ENCODE measurements at places on chromosomes 7 and 10.

DNA sequence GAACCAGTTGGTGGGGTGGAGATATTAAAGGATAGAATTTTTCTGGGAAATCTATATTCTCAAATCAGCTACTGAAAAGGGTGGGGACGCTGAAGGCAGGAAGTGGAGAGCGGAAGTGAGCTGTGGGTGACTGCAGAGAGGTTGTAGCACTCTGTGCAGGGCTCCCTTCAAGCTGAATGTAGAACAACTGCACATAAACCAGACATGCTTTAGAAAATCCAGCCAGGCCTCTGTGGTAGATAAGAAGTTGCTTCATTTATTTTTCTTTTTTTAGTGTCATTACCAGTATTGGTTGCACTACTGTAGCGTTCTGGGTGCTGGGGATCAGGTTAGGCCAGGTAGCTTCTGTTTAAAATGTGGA, 127.8 kb downstream of the CELF2 start:
- no peak for DNase-seq

GRCh38 chr10:11173042-11173441, 155.4 kb downstream of the CELF2 start:
- DNase-seq = no peak

- DNase-seq = no peak
These were observed 11.9 kb downstream of the CHST3 start for GRCh38 chr10:71975871-71976725.

DNA sequence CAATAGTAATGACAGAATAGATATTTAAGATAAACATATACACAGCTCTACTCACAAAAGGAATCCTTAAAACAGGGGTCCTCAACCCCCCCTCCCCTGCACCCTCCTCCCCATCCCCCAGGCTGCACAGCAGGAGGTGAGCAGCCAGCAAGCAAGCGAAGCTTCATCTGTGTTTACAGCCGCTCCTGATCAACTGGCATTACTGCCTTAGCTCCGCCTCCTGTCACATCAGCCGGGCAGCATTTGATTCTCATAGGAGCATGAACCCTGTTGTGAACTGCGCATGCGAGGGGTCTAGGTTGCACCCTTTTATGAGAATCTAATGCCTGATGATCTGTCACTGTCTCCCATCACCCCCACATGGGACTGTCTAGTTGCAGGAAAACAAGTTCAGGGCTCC, 65.5 kb downstream of the SMURF1 start:
- no peak for DNase-seq

DNA sequence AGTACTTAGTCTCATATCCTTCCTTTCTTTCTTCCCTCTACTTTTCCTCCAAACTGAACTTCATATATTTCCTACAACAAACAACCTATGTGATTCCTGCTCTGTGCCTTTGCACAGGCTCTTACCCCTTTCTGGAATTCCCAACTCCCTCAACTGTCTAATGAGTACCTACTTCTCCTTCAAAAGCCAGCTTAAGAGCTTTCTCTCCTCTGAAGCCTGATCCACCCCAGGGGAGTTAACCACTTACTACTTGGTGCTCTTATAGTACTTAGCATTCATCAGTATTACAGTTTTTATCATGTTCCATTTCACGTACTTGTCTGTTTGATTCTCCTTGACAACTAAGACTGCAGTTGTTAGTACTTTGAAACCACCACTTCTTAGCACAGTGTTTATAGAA, 246.1 kb downstream of the LRRTM3 start:
- no peak for DNase-seq

DNA sequence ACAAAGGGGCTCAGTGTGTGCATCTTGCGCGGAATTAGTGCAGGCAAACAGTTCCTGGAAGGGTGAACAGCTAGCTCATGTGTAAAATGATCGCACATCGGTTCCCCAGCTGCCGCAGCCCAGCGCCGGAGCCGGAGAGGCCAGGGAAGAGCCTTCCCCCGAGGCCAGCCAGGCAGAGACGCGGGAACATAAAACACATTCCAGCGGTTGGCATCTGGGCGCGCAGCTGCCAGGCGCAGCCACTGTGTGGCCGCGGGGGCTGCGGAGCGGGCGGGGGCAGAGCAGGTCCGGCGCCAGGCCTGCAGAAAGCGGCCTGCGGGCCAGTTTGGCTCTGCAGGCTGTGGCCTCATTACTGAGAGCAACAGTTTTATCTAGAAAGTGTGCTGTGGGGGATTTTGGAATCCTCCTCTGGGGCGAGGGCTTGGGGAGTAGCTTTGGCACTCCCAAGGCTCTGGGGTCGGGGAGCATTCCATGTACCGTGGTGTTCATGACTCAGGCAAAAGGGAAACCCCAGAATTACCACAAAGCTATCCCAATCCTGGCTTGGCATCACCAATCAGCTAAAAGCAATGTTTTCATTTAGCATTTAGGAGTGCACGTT, 74.3 kb downstream of the SAMD9 start:
- DNase-seq = peak; percentile 36

DNA sequence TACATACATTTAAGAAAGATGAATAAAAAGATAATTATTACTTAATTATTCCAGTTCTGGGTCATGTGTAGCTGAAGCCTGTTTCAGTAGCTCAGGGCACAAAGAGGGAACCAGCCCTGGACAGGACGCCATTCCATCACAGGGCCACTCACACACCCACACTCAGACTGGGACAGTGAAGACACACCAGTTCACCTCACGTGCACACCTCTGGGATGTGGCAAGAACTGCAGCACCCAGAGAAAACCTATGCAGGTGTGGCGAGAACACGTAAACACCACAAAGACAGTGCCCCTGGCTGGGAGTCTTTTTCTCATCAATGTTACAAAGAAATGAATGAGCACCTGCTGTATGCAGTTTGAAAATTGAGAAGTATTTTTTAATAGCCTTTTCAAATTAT, 1.6 kb upstream of the IDI1 start:
- no peak for DNase-seq

- no peak for DNase-seq
These were observed 1156.0 kb upstream of the LRRTM3 start for GRCh38 chr10:65769828-65770227.

GRCh38 chr10:527416-527815, 162.1 kb downstream of the DIP2C start:
- DNase-seq = no peak

GRCh38 chr10:49571388-49571787, 32.5 kb upstream of the ERCC6 start:
- DNase-seq = no peak

DNA sequence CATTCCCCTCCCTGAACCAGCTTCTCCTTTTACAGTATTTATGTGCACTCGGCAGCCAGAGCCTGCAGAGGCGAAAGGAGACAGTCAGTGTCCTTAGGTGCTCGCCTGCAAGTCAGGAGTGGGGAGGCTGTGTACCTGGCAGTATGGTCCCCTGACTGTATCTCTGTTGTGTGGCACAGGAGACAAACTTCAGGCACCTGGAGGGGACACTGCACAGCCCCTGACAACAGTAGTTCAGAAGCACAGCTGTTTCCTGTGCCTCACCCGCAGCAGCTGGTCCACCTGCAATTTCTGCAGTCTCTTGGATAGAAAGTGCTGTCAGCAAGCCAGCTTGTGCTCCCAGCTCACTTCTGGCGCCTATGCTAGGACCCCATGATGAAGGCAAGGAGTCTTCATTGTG, 73.4 kb upstream of the LAMB4 start:
- no peak for DNase-seq

DNA sequence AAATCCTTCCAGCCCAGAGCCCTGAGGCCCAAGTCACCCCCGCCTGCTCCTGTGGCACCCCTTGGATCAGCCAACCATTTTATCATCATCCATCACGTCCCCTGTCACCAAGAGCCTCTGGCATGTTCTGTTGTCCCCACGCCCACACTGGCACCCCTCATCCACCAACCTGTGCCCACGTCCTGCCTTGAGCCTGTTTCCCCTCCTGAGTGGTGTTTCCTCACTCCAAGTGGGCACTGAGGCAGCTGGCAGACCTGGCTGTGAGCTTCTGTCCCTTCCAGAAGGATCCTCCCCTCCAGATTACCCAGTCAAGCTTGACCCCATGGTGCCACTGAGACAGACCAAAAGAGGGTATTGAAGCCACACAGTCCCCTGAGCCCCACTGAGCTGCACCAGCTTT, 71.4 kb upstream of the ANTXRL start:
- DNase-seq = no peak

DNA sequence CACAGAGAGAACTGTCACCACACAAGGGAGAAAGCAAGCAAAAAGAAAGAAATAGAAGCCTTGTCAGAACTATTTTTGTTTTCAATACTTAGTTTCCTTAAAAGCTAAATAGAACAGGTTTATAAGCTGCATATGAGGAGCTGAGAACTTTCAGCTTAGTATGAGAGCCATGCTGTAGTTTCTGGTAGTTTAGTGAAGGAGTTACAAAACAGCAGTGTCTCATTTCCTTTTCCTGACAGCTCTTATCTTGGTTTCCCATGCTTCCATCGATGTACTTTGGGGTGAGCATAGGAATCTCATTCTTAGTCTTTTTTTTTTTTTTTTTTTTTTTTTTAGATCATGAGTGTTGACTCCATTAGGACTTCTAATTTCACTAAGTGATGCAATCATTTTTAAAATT, 8.6 kb upstream of the CHRM2 start:
- no peak for DNase-seq

- no peak for DNase-seq
These were observed 594.9 kb downstream of the REEP3 start for GRCh38 chr10:64115908-64116643.

- no peak for DNase-seq
These were observed 160.9 kb downstream of the REEP3 start for GRCh38 chr10:63681993-63682697.

DNA sequence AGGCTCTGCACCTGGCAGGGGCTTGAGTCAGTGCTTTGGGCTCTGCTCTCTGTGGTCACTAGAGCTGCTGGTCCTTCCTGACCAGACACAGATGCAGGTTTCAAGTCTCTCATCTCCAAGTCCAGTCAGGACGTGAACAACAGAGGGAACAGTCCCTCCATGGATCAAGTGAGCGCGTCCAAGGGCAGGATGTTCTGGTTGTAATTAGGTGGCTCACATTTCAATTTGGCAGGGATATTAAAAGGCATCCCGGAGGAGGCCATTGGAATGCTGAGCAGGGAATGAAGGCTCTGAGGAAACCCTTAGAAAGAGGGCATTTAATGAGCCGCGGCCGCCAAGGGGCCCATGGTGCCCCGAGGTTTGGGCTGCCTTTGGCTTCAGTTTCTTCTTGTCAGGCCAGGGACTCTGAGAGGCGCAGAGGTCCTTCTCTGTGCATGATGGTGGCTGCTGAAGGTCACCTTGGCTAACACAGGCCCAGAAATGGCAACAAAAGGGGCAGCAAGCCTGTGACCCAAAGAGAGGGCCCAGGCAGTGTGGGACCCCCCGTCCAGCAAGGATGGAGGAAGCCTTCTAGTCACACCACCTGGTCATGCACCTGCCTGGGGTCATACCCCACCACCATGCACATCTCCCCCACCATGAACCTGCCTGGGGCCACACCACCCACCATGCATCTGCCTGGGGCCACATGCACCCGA, 30.7 kb upstream of the INPP5A start:
- DNase-seq = no peak

GRCh38 chr10:71865561-71866041, 14.6 kb upstream of the PSAP start:
- DNase-seq = no peak

- DNase-seq = no peak
These were observed 831.0 kb downstream of the NXPH1 start for GRCh38 chr7:9264395-9264794.

- DNase-seq = no peak
These were observed 11.2 kb downstream of the SKIDA1 start for GRCh38 chr10:21514129-21514817.

GRCh38 chr10:48938281-48938680, 1.4 kb downstream of the LRRC18 start:
- no peak for DNase-seq

DNA sequence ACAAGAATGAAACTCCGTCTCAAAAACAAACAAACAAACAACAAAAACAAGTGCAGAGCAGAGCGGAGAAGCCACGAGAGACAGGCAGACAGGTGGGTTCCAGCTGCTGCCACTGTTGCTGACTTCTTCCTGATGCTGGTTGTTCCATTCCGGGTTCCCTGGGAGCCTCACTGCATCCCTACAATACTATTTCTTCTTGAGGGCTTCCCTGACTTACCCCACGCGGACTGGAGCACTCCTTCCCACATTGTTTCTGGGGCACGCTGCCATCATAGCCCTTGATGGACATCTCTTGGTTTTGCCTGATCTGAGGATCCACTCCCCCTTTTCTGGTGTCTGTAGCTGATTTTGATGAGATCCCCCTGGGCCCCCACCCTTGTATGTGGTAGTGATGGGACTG, 5.6 kb upstream of the NKX1-2 start:
- DNase-seq = no peak

DNA sequence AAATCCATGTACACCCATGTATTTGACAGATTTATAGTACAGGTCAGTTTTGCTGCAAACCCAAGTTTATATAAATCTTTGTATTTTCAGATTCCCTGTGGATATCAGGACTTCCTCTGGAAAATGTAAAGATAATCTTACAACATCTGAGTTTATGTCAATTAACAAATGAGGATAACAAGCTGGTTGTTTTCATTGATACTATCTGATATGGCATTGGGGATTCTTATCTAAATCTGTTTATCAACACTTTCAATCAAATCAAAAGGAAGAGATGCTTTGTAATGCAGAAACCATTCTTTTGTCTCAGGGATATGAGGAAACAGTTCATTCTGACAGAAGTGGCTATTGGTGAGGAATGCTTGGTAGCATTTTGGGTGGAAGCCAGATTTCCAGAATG, 64.9 kb upstream of the FAM204A start:
- DNase-seq = no peak

DNA sequence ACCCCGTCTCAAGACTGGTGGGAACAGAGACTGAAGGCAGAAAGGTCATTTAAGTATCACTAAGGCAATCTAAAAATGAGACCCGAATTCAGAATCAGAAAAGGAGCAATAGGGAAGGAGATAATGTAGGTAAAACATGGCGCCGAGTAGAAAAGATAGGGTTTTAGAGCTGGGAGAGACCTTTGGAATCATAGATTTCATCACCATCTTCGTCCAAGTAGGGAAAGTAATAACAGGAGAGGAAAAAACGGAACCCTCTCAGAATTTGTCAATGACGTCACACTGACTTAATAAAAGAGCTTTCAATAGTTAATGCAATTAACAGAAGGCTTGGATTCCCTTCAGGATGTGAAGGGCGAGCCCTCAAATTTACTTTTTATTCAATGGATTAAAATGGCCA, 1.0 kb upstream of the UBN2 start:
- no peak for DNase-seq

GRCh38 chr7:2233926-2234325, 1.2 kb upstream of the MAD1L1 start:
- DNase-seq = no peak

GRCh38 chr7:121643320-121643719, 229.6 kb upstream of the PTPRZ1 start:
- no peak for DNase-seq

GRCh38 chr7:82549616-82550285, 106.2 kb upstream of the CACNA2D1 start:
- no peak for DNase-seq

- DNase-seq = no peak
These were observed 683.7 kb upstream of the NRP1 start for GRCh38 chr10:34018129-34018528.
